Renal pelvis (tissue), 12 donors: ENCODE measurements at places on chromosomes 5 and 9.

DNA sequence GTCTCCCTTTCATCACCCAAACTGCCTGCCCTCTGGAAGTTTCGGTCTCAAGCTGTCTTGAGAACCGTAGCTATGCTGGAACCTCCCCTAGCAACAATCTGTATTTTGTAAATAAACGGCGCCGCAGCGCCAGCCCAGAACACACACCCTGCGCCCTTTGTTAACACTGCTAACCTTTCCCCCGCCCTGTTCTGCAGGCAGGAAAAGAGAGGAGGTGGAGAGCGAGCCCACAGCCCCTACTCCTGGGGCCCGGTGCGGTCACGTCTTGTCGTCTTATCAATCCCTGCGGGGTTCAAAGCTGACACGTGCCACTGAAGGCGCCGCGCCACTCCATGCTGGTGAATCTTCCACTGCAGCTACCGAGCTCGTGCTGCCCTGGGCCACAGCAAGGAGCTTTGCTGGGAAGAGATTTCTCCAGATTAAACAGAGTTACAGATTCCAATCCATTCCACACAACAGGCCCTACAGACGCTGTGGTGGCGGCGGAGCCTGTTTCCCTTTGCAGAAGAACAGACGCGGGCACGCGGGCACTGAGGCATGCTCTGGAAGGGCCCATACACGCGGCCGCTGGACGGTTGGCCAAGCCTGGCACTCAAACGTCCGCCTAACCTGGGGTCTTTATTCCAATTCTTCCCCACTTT lies 25.3 kb downstream of the ZDHHC11B start:
- peak; percentile 93 for DNase-seq

DNA sequence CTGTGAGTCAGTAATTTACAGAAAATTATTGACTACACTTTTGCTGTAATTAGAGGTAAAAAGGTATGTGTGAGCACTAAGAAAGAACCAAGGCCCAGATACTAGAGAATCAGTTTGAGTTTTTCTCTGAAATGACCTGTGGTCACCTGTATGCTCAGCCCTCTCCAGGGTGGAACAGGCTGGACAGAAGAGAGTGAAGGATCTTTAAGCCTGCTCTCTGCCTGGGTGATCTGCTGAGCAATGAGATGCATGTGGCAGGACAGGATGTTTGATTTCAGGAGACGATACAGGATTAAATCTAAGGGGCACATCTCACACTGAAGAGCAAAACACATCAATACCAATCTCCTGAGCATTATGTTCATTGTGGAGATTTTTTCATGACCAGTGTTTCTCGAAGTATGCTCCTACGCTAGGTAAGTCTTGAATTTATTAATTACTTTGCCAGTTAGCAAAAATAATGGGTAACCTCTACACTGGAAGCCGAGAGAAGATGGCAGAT lies 25.5 kb downstream of the HMGCR start:
- no peak for DNase-seq

DNA sequence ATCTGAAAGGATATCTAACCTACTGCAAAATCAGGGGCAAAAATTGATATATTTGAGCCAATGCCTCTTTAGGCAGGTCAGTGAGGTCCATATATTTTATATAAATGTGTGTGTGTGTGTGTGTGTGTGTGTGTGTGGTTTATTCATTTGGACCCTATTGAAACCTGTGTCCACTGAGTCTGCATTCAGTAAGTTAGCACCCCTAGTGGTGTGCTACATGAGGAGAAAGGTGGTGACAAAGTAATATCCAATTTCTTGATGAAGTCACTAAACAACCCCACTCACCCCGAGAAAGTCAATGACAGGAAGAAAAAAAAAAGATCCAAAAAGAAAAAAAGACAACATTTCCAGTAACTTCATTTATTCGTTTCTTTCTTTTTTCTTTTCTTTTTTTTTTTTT lies 4.1 kb downstream of the FBXW11 start:
- DNase-seq = peak; percentile 29

- no peak for DNase-seq
Measured at GRCh38 chr9:20815923-20816703, 132.1 kb downstream of the FOCAD start.

DNA sequence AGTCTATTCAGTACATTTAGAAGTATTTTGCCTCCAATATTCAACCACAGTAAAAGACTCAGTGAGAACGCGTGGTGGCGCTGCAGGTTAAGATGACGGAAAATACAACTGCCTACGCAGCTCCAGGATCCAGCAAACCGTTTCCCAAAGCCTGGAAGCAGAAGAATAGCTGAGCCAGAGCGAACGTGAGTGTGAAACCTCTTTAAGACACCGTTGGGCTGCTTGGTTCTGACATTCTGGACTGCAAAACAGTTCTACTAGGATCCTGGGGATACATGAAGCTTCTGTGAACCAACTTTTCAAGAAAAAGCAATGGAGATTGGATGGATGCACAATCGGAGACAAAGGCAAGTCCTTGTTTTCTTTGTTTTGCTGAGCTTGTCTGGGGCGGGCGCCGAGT lies at the start of gene PCDHB16:
Gene PCDHB16, plus strand, starts transcription at position 140 of the 400 bp plus-strand sequence. Its CDS starts 173 bp downstream, at position 313.
- peak; percentile 52 for DNase-seq

GRCh38 chr9:96067600-96067999 lies 192.1 kb downstream of the ERCC6L2 start:
- no peak for DNase-seq

GRCh38 chr5:54904425-54904824 lies 81.0 kb downstream of the ESM1 start:
- no peak for DNase-seq

DNA sequence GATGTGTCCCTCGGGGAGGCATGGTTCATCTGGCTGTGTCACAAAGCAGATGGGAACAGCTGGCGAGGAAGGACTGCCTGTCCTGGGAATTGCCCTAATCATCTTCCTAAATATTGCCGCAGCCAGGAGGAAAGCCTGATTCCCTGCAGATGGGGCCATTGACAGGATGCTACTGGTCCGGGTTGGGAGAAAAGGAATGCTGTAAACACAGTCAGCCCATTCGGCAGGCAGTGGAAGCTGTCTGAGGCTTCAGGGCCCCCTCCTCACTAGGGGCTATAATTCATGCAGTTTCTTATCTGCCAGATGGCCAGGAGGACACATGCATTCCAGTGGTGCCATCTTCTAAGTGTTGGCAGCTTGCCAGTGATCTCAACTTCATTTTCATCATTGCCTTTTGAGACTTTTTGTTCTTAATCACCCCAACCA lies 110.3 kb downstream of the KCNIP1 start:
- no peak for DNase-seq

- DNase-seq = no peak
Measured at GRCh38 chr9:35566417-35566816, 38.6 kb upstream of the TESK1 start.

- no peak for DNase-seq
Measured at GRCh38 chr5:6436715-6437331, 11.8 kb upstream of the UBE2QL1 start.

GRCh38 chr5:154612666-154613065 lies 134.6 kb upstream of the HAND1 start:
- no peak for DNase-seq

- no peak for DNase-seq
Measured at GRCh38 chr5:143279698-143280097, 123.8 kb downstream of the NR3C1 start.

- DNase-seq = no peak
Measured at GRCh38 chr5:2131196-2131595, 248.5 kb upstream of the IRX4 start.

- DNase-seq = no peak
Measured at GRCh38 chr5:80309871-80310665, 9.7 kb upstream of the SPZ1 start.

DNA sequence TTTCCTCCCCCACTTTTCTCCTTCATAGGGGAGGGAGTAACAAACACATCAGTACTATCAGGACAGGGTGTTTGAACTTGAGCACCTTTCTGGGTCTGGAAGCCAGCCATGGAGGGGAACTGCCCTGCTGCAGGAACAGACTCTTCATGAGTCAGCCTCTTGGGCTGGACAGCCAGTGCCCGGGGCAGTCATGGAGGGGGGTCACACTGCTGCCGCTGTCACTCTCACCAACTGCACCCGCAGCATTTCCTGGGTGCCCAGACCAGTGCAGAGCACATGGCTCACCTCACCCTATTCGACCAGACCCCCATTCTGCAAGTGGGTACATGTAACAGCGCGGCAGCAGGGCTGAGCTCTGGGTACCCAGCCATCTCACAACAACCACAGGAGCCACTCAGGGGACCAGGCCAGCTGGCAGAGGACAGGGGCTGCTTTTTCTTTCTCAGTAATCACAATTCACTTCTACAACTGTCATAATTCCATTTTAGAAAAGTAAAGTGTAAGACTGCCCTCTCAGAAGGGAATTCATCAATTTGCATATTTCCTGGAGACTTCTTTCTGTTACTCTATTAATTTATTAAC lies 118.4 kb downstream of the CTNND2 start:
- DNase-seq = no peak

DNA sequence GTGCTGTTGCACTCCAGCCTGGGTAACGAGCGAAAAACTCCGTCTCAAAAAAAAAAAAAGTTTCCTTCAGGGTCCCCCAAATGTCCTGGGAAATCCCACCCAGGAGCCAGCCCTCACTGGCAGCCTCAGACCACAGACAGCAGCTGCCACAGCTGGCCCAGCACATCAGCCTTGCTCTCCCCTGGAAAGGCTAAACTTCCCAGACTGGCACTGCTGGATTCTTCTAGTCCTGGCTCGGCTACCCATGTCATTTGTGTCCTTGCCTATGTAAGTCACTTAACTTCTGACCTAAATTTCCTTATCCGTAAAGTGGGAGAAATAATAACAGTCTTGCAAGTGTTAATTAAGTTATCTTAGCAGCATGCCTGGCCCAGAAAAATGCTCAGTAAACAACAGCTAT lies 8.6 kb upstream of the PRRC2B start:
- no peak for DNase-seq

DNA sequence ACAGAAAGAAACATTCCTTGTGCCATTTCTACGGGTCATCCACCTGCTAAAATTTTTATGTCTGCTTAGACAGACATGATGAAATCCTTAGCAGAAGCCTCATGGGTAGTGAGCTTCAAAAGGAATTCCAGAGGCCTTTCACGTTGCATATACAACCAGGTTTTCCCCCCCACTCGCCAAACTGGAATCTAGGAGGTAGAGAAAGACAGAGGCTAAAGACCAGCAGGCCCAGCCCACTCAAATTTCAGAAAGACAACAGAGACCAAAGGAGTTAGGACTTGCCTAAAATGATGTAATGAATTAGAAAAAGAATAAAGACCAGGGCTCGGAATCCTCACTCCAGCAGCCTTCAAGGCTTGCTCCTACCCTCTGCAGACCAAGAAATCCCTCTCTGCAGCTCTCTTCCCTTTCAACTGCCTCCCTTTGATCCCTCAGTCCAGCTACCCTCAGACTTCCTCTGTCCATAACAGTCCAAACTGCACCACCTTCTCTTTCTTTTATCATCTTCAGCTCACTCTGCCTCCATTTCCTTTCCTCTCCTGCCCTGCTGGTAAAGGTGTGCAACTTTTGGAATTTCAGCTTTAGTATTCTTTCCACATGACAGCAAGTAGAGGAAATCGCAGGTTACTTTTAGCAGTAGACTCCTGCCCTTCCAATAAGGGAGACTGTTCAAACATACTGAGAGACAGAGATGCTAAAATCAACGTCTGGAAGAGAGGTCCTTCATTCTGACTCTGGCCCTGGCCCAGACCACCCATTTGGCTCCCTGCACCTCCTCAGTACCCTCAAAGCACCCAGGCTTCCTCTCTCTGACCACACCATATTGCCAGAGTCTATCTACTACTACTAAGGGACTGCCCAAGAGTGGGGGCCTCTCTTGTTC lies 8.9 kb downstream of the B4GALT1 start:
- no peak for DNase-seq

DNA sequence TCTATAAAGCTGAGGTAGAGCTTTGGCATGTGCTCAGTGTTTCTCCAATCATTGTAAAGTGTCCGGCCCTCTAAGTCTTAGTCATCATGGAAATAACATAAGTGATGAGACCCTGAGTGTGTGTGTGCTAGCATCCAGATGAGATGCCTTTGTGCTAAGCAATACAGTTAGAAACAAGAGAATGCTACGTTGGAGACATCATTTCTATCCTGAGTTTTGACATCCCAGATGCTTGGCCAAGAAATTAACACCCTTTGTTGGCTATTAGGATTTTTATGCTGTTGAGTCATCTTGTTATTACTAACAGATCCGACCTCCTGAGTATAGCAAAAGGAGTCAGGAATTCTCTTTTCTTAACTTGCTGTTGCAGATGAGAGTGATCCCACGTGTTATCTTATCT lies 508.0 kb downstream of the GADD45G start:
- no peak for DNase-seq

DNA sequence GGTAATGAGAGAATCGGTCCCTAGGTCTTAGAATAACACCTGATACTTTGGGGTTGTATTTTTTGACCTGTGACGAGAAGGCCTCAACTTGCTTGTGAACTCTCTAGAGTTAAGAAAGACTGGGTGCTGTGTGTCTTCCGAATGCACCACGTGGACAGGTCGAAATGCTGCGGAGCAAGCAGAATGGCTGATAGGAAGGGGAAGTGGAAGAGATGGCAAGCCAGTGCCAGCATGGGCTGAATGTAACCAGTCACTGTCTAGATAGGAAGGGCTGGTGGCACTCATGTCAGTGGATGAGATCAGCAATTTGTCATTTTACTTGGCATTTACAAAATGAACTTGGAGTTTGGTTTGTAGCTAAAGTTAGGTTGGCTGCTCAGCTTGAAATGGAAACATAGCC lies 5.6 kb downstream of the OTULINL start:
- DNase-seq = no peak

DNA sequence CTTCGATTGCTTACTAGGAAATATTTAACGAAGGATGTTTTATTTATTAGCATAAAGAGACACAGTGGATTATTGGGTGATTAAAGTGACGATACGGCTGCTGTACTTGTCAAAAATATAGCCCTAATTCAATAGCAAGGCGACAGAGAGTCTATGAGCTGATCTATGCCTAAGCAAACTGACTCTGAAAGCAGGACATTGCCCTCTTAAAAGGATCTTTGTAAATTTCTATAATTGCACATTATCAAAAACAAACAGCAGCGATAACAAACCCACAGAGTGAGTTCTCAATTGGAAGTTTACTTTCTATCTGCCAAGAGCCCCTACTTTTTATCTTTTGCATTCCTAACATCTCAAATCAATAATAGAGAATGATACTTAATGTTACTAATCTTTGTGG lies 31.4 kb downstream of the TLX3 start:
- no peak for DNase-seq

DNA sequence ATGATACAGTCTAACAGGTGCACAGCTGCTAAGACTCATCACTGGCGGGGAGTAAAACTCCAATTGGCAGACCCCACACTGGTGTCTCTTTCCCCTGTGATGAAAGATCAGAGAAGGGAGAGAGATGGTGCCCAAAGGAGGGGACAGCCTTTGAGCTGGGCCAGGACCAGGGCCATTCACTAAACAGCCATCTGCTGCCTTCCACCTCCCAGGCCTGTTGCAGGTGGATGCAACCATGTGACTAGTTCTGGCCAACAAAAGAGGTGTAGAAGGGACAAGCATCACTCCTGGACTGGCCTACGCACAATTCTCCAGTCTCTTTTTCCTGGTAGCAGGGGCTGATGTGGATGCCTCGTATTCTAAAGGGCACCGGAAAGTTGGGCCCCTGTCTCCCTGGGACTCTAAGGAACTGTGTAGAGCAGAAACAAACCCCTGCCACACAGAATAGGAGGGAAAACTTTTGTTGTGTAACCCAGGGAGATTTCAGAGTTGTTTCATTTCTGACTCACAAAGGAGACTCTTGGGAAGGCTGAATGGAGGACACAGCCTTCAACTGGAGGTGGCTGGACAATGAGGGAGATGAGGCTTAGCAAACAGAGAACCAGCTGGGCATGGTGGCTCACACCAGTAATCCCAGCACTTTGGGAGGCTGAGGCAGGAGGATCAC lies 26.9 kb downstream of the TNIP1 start:
- DNase-seq = no peak
